CD8-positive, alpha-beta memory T cell (primary cell): ENCODE measurements at places on chromosomes 7 and 10. TPM values are rescaled to one million over a fixed set of nuclear protein-coding genes. Genes with fewer than 3 reads are reported as not detected.

DNA sequence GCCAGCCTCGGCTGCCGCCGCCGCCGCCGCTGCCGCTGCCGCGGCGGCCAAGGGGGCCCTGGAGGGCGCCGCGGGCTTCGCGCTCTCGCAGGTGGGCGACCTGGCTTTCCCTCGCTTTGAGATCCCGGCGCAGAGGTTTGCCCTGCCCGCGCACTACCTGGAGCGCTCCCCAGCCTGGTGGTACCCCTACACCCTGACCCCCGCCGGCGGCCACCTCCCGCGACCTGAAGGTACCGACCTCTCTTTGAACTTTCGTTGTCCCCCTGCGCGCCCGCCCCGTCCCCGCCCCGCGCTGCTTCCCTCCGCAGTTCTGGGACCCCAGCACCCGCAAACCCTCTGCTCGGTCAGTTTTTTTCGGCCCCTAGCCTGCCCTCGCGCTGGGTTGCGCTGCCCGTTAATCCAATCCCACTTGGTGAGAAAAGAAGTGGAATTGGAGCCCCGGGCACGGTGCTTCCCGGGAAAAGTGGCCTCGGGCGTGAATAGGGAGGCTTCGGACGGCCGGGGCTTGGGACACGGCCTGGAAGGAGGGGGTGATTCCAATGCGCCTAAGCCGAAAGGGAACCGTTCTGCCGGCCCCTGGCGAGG is 543 bp downstream of the HMX3 start:
- peak overlapping the region; percentile 32 for H3K4me3 ChIP-seq
- DNase-seq = no peak
- peak overlapping the region; percentile 72 for H3K27ac ChIP-seq
- H3K27me3 ChIP-seq = peaks cover 73% of the 10 kb centered on the region
- H3K4me1 ChIP-seq = peaks cover 54% of the 10 kb centered on the region

GRCh38 chr10:116774728-116775151 is 32.4 kb upstream of the HSPA12A start:
- H3K36me3 ChIP-seq = no peaks in the 10 kb centered on the region
- no peak overlapping the region for H3K4me3 ChIP-seq
- H3K27ac ChIP-seq = no peak overlapping the region
- DNase-seq = no peak
- H3K4me1 ChIP-seq = no peaks in the 10 kb centered on the region
- H3K27me3 ChIP-seq = no peaks in the 10 kb centered on the region

DNA sequence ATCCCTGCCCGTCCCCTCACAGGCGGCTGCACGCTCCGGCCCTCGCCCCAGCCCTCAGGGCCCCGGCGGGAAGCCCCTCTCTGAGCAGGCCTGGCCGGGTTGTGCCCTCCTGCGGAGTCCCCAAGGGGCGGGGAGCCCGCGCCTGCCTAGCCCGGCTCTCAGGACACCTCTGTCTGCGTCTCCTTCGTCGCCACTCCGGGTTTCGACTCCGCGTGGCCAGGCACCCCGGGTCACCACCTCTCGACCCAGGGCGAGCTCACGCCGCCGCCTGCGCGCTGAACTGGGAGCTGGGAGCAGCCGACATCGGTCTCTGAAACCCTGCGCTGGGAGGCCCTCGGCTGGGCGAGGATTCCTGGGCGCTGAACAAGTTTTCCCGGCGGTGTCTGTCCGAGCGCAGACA is 6.2 kb upstream of the OGDHL start:
- no peak overlapping the region for H3K4me3 ChIP-seq
- H3K27me3 ChIP-seq = no peaks in the 10 kb centered on the region
- no peak overlapping the region for H3K27ac ChIP-seq
- H3K4me1 ChIP-seq = no peaks in the 10 kb centered on the region
- no peaks in the 10 kb centered on the region for H3K36me3 ChIP-seq

- no peak overlapping the region for H3K27ac ChIP-seq
- no peak for DNase-seq
- H3K4me3 ChIP-seq = no peak overlapping the region
- no peaks in the 10 kb centered on the region for H3K36me3 ChIP-seq
Measured at GRCh38 chr7:99748846-99749579, 14.0 kb upstream of the CYP3A7 start.

- no peak for DNase-seq
- no peaks in the 10 kb centered on the region for H3K27me3 ChIP-seq
- no peak overlapping the region for H3K4me3 ChIP-seq
- H3K36me3 ChIP-seq = no peaks in the 10 kb centered on the region
Measured at GRCh38 chr7:42208572-42208971, 28.4 kb downstream of the GLI3 start.

- no peaks in the 10 kb centered on the region for H3K36me3 ChIP-seq
- no peak for DNase-seq
- no peaks in the 10 kb centered on the region for H3K27me3 ChIP-seq
- H3K4me1 ChIP-seq = no peaks in the 10 kb centered on the region
Measured at GRCh38 chr10:92187101-92187500, 103.8 kb downstream of the CPEB3 start.

GRCh38 chr7:18896343-18896975 is 221.0 kb downstream of the TWIST1 start:
- DNase-seq = no peak
- H3K27me3 ChIP-seq = no peaks in the 10 kb centered on the region
- H3K27ac ChIP-seq = no peak overlapping the region
- no peak overlapping the region for H3K4me3 ChIP-seq
- H3K4me1 ChIP-seq = no peaks in the 10 kb centered on the region

DNA sequence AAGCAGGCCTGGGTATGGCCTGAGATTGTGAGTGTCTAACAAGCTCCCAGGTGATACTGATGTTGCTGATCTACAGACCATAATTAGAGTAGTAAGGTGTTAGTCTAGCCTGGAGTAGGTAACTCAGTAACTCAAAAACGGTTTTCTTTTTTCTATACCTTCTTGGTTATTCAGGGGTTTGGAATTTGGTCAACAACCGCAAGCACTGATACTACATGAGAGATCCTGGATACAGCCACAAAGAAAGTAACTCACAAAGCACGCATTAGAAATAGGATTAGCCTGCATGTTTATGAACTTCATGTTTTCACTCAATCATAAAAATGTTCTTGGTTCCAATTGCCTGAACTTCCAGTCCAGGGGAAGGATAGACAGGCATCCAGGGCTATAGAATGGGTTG is 803.5 kb downstream of the MAGI2 start:
- H3K27me3 ChIP-seq = no peaks in the 10 kb centered on the region
- H3K36me3 ChIP-seq = no peaks in the 10 kb centered on the region
- no peak overlapping the region for H3K4me3 ChIP-seq
- H3K4me1 ChIP-seq = no peaks in the 10 kb centered on the region
- DNase-seq = no peak

DNA sequence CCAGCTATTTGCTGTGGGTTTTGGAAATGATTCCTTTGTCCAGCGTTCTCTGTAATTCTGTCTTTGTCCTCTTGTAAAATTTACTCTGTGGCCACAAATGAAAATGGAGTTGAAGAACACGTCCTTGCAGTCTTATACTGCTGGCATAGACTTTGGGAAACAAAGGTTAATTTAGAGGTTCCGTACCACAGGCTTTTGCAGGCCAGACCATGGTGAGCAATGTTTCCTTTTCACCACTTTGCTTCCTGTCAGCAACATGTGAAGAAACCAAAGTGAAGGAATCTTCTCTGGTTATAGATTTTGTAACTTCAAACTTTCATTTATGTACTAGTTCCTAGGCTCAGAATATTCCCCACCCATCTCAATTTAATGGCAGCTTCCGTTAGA is 488.5 kb downstream of the MDFIC start:
- no peaks in the 10 kb centered on the region for H3K27me3 ChIP-seq
- no peak overlapping the region for H3K27ac ChIP-seq
- H3K4me1 ChIP-seq = no peaks in the 10 kb centered on the region
- H3K36me3 ChIP-seq = no peaks in the 10 kb centered on the region
- no peak overlapping the region for H3K4me3 ChIP-seq

DNA sequence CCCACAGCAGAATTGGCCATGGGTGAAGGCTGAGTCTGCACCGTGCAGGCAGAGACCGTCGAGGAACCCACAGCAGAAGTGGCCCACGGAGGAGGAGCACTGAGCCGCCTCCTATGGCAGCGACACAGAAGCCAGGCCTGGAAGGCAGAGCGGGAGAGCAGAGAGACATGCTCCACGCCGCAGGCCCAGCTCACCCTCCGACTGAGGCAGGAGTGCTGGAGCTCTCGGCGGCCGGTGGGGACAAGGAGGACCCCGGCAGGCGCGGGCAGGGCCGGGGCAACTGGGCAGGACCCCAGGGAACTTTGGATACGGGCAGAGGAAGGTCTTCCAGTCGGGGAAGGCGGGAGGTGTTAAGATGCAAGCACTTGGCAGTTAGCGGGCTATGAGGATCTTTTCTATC is 420.4 kb downstream of the DNAJB6 start:
- H3K4me1 ChIP-seq = no peaks in the 10 kb centered on the region
- H3K36me3 ChIP-seq = no peaks in the 10 kb centered on the region
- H3K27me3 ChIP-seq = no peaks in the 10 kb centered on the region
- DNase-seq = no peak
- H3K4me3 ChIP-seq = no peak overlapping the region

GRCh38 chr7:56218510-56218909 is 102.3 kb upstream of the NUPR2 start:
- H3K27ac ChIP-seq = no peak overlapping the region
- H3K36me3 ChIP-seq = no peaks in the 10 kb centered on the region
- DNase-seq = no peak

DNA sequence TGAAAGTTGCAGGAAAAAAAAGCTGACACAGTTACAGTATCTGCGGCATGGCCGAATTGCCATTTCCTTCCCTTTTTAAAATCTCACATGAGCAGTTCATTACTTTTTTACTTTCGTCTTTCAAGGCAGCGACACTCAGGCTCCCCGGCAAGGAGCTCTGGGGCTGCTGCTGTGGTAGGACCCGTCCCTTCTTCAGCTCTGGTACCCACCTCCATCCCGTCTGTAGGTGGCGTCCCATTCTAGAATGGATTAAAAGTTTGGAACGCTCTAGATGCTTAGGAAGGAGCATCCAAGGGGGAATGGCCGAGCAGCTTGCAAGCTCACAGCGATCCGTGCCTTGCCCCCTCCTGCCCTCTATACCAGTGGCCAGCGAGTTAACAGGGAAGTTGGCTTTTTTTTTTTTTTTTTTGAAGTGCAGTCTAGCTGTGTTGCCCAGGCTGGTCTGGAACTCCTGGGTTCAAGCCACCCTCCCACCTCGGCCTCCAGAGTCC is 22.8 kb upstream of the TTYH3 start:
- no peak overlapping the region for H3K4me3 ChIP-seq
- no peak for DNase-seq
- no peaks in the 10 kb centered on the region for H3K36me3 ChIP-seq
- peaks cover 4% of the 10 kb centered on the region for H3K4me1 ChIP-seq

- no peak overlapping the region for H3K27ac ChIP-seq
- DNase-seq = no peak
- no peaks in the 10 kb centered on the region for H3K4me1 ChIP-seq
- no peak overlapping the region for H3K4me3 ChIP-seq
Measured at GRCh38 chr10:94133239-94133638, 139.5 kb downstream of the PLCE1 start.

GRCh38 chr10:12757351-12757750 is 244.2 kb downstream of the CCDC3 start:
- H3K4me3 ChIP-seq = no peak overlapping the region
- H3K27me3 ChIP-seq = no peaks in the 10 kb centered on the region
- H3K27ac ChIP-seq = no peak overlapping the region

GRCh38 chr7:134948736-134949135 is 37.6 kb upstream of the AGBL3 start:
- H3K27me3 ChIP-seq = no peaks in the 10 kb centered on the region
- H3K27ac ChIP-seq = no peak overlapping the region
- H3K4me3 ChIP-seq = no peak overlapping the region

DNA sequence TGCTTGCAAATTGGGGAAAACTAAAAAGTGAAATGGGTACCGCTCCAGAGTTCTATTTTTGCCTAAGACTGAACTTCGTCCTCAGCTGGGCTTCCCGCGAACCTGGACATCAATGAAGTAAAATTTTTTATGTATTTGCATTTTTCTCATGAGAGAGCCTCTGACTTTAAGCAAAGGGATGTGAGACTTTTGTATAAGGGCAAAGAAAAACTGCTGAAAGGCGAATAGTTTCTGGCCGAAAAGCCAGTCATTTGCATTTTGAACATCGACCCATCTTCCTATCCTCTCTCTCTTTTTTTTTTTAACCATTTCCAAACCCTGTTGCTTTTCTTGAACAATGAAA is 573 bp downstream of the PMPCB start:
- H3K27ac ChIP-seq = peak overlapping the region; percentile 87
- peaks cover 24% of the 10 kb centered on the region for H3K4me1 ChIP-seq
- no peak for DNase-seq
- H3K27me3 ChIP-seq = no peaks in the 10 kb centered on the region
- peaks cover 31% of the 10 kb centered on the region for H3K36me3 ChIP-seq

DNA sequence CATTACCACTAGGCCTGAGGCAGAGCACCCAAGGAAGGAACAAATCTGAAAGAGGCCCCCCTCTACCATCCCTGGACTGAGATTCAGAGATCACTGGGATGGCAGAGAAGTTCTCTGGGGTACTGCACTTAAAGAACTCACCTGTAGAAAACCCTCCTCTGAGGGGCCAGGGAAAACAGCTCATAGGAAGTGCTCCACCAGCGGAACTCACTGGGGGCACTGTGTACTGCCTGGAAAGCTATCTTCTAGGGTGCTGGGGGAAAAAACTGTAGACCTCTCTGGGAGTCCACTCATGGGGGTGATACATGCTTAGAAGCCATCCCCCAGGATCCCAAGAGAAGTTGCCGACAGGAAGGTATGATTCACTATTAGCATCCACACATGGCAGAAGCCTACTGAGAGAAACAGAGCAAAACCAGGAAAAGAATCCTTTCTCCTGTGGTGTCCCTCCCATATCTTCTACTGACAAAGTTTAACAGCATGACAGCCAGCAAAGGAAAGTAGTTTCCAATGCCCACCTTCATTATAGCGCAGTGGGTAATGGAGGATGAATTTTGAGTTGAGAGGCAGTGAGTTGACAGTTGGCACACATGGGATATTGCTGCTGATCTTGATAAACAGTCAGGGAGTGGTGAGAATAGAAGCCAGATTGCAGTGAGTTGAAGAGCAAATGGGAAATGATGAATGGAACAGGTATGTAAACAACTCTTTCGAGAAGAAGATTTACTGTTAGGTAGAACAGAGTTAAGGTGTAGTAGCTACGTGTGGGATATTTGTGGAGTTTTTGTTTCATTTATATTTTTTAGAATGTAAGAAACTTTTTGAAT is 20.9 kb downstream of the ANKIB1 start:
- no peak overlapping the region for H3K4me3 ChIP-seq
- no peaks in the 10 kb centered on the region for H3K27me3 ChIP-seq
- no peak overlapping the region for H3K27ac ChIP-seq
- no peak for DNase-seq

GRCh38 chr10:116286626-116287200 is 13.7 kb upstream of the GFRA1 start:
- H3K27ac ChIP-seq = no peak overlapping the region
- H3K27me3 ChIP-seq = no peaks in the 10 kb centered on the region
- no peaks in the 10 kb centered on the region for H3K4me1 ChIP-seq
- no peaks in the 10 kb centered on the region for H3K36me3 ChIP-seq
- no peak for DNase-seq
- H3K4me3 ChIP-seq = no peak overlapping the region

SMO gene
- total RNA-seq = 0.22 TPM

LIPN gene
- not detected for total RNA-seq

ACTR3C gene
- total RNA-seq = 4.5 TPM

PPP1R17 gene
- not detected for total RNA-seq

ECHDC3 gene
- total RNA-seq = 0.77 TPM

AKR1C3 gene
- 0.75 TPM for total RNA-seq

CPXM2 gene
- total RNA-seq = not detected

CLDN4 gene
- 0.15 TPM for total RNA-seq

SMARCD3 gene
- total RNA-seq = 2.1 TPM
